ENCODE measurements at places on chromosomes 16 and 17.

DNA sequence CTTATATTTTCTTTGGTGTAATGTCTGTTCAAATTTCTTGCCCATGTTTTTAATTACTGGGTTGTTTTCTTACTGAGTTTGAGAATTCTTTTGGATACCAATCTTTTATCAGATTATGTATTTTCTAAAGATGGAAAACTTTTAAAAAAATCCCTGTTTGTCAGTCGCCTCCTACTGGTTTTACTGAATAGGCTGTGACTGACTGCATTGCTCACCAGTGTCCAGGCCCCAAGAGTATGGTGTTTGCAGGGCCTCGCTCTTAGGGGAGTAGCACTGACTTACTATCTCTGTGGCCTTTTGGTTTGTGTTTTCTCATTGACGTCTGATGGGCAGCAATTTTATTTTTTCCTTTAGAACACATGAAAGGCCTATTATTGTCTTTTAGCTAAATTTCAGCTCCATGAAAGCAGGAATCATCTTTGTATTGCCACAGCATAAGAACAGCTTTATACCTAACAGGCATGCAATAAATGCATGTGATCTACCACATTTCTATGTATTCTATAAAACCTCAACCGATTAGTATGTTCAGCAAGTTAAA, 188.4 kb downstream of the AATF start:
- DNase-seq = no peak

DNA sequence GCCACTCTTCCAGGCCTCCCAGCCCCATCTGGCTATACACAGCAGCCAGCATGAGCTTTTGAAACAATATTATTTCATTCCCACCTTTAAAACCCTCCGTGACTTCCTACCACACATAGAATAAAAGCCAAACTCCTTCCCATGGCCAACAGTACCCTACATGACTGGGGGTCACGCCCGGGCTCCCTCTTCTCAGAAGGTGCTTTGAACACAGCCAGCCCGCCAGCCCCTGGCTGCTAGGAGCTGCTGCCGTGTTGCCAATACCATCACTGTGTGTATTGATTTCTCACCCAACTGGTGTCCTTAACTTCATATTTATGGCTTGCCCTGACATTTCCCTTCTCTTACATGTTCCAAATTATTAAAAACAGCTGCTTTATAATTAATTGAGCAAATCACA, 111.2 kb downstream of the GNAO1 start:
- no peak for DNase-seq

DNA sequence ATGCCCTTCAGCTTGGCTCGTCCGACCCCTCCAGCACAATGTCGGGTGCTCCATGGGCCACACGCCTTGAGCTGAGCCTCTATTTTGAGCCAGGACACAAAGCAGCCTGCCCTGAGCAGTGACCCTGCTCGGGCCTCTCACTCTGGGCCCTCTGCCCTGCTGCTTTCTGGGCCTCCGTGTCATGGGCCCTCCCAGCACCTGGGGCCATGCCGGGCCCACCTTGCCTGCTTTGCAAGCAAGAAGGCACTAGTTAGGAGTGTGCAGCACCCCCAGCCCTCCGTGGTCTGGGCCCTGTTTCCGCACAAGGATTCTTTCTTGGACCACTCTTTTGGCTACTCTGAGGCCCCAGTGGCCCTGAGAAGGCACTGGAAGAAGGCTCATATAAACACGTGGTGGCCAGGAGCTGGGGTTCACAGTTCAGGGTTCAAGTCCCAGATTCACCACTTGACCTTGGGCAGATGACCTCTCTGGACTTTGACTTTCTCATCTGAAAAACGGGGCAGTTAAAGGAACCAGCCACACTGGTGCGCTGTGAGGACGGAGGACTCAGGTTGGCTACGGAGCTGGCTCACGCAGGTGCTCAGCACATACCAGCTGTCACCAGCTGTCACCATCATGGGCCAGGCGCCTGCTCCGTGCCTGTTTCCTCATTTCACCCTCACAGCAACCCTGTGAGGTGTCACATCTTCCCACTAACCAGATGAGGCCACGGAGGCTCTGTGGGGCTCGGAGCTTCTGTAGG, 166.0 kb upstream of the GSE1 start:
- peak; percentile 64 for DNase-seq

DNA sequence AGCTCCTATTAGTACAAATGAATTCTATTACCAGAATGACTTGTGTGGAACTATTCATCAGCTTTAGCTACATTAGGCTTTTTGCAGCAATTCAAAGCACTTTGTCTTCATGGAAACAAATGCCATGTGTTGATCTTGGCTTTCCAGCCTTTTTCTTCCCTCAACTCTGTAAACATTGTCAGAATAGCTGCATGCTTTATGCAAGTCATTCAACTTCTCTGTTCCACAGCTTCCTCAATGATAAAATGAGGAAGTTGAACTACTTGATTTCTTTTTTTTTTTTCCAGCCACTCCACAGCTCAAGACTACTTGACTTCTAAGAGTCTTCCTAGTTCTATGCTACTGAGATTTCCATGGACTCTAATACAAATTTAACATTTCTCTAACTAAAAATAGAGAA, 41.1 kb downstream of the KIAA0753 start:
- no peak for DNase-seq

- no peak for DNase-seq
Measured at GRCh38 chr17:27222515-27222914, 71.4 kb upstream of the WSB1 start.

DNA sequence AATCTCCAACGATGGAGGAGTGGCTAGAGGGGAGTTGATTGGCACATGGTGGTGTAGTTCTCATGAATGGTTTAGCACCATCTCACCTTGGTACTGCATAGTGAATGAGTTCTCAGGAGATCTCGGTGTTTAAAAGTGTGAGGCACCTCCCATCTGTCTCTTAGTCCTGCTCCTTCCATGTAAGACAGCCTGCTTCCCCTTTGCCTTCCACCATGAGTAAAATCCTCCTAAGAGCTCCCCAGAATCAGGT, 428.8 kb upstream of the MAF start:
- DNase-seq = no peak

DNA sequence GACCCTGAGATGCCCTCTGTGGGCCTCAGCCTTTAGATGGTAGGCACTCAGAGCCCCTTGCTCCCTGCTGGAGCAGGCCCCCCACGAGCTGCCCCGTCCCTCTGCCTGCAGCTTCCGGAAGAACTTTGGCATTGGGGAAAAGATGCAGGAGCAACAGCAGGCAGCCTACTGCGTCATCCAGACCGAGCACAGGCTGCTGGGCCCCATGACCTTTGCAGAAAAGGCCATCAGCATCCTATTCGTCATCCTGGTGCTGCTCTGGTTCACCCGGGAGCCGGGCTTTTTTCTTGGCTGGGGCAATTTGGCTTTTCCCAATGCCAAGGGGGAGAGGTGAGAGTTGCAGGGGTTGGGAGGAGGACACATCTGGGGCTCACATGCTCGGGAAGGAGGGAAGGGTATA, 12.7 kb upstream of the FOXN1 start:
- no peak for DNase-seq

- no peak for DNase-seq
Measured at GRCh38 chr17:13599168-13599577, 2.6 kb downstream of the HS3ST3A1 start.

DNA sequence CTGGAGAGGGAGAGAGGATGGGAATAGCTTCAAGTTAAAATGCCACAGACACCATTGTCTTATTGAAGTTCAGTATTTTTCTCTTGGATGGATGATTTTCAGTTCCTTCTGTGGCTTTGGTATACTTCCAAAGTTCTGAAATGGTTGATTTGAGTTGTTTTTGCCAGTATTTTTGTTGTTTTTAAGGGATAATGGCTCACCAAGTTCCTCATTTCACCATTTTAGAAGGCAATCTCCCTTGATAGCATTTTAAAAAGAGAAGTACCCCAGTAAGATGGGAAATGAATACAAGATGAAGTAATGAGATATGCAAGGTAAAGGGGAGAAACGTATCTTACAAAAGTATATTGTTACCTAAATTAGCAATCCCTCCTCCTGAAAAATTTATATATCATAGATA, 18.5 kb upstream of the SPDYE4 start:
- DNase-seq = no peak

DNA sequence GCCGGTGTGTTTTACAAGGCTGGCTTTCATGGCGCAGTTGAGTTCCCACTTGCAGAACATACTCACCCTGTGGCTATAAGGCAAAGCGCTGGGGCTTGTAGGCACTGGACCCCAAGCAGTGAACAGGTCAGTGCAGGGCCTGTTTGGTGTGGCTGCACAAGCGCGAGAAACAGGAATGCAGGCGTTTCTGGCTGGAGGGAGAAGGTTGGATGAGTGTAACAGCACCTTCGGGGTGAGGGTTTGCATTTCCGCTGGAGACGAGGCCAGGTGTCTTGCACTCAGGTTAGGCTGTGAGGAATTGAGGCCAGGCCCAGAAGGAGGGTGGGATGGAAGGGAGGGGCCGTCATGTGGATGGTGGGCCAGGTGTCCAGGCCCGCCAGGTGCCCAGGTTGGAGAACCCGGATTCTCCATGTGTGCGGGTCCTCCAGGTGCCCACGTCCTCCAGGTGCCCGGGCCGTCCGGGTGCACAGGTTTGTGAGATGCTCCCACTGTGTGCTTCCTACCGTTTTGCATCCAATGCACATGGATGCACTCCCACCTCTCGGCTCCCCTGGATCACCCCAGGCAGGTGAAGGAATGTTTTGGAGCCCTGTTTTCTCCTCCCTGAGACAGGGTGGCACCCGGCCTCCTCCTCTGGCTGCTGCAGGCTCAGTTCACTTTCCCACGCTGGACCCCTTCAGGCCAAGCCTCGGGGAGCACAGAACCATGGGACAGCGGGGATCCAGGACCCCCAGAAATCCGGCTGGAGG, 46.0 kb downstream of the SLC7A5 start:
- no peak for DNase-seq

DNA sequence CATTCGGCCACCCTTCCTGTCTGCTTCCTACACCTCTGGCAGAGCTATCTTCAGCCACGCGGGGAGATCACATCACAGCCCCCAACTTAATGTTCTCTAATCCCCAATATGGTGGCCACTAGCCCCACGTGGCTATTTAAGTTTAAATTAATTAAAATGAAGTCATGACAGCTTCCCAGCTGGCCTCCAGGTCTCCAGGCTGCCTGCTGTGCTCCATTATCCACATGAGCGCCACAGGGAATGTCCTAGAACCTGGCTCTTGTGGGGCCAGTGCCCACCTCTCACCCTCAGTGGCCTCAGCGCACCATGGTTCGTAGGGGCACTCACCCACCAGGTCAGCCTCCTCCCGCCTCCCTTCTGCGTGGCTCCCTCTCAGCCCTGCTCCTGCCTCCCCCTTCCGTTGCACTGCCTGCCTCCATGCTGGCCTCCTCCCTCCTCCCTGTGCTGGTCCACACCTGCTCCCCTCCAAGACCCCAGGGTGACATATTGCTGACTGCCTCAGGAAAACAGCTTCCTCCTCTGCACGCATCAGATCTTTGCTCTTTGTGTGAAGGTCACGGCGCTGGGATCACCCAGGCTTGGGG, 47.7 kb downstream of the IRF8 start:
- DNase-seq = no peak

DNA sequence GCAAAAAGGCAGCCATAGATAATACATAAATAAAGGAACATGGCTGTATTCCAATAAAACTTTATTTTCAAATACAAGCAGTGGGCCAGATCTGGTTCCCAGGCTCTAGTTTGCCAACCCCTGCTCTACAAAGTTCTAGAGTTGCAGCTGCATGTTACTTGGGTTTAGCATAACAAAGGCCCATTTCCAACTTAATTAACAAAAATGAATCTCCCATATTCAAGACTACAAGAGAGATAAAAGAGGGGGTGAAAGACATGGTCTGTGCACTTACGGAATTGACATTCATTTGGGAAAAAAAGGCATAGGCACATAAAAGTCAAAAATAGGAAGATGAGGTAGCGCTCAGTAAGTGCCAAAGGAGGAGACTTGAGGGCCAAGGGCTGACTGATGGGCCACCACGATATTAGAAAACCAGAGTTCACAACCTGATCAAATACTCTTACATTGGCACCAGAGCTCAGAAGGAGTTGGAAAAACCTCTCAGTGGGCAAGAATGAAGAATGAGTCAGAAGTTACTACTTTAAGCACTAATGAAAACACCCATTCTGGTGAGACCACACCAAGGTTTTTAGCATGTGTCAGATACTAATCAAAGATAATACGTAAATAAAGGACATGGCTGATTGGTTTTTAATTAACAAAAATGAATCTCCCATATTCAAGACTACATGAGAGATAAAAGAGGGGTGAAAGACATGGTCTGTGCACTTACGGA, 164.0 kb downstream of the VPS53 start:
- DNase-seq = no peak

GRCh38 chr17:33260638-33261037, 32.5 kb downstream of the ASIC2 start:
- DNase-seq = no peak

- no peak for DNase-seq
Measured at GRCh38 chr16:4085405-4085970, 30.8 kb downstream of the ADCY9 start.

GRCh38 chr16:9465161-9465560, 373.7 kb downstream of the HAPSTR1 start:
- no peak for DNase-seq

- no peak for DNase-seq
Measured at GRCh38 chr17:67718325-67718941, 697 bp downstream of the NOL11 start.

DNA sequence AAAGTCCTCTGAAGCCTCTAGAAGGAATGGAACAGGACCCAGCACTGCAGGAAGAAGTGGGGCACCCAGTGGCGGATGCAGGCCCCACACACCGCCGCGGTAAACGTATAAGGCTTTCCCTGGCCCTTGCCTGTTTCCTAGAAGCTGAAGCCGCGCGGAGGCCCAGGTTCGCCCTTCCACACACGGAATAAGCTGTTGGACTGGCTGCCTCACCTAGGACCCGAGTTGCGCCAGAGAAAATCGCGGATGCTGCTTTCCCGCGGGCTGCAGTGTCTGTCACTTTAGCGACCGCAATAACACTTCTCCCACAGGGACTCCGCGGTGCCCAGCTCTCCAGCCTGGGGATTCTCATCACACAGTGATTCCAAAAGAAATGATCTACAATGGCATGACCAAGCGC, 1736.9 kb downstream of the TP53TG3F start:
- DNase-seq = no peak

DNA sequence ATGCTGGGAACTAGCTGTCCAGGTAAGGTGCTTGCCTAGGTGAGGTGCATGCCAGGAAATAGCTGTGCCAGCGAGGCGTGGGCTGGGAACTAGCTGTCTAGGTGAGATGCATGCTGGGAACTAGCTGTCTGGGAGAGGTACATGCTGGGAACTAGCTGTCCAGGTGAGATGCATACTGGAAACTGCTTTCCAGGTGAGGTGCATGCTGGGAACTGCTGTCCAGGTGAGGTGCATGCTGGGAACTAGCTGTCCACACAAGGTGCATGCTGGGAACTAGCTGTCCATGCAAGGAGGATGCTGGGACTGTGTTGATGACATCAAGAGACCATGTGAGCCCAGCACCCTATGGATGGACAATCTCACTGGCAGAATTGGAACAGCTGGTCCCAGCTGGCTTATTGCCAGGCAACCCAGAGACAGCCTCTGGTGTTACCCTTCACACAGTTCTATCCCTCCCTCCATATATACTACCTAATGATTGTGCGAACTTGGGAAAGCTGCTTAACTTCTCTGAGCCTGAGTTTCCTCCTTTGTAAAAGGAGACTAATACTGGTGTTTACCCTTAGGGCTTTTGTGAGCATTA, 479.9 kb upstream of the RBFOX1 start:
- no peak for DNase-seq

Data from right lobe of liver (tissue), 6 donors.